IPS DF 19.7 (cell line): ENCODE measurements at places on chromosomes 5 and 9.

DNA sequence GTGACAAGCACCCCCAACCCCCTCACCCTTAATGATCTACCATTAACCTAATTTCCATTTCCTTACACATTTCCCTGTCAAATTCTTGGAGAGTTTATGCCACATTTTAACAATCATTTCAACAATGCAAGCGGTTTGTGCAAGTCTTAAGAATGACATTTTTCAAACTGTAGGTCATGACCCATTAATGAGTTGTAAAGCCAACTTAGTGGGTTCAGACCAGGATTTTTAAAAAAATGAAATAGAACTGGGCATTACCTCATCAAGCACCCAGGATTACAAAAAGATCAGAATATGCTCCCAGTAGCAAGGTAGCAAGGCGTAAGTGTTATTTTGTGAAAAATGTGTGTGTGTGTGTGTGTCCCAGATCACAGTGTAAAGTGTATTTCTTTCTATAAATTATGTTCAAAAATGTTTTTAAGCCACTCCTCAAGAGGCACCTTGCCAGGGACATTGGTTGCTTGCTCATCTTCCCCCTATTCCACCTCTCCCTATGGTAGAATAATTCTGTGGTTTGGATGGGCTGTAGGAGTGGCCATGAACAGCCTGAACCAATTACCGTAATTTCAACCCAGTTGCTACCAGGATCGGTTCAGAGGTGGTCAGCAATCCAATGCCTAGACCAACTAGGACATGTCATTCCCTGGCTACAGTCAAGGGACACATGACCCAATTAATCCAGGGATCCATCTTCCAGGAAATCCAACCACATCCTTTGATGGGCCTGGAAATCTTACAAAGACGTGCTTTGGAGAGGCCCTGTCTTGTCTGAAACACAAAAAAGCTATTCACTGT is 14.4 kb upstream of the TGFBR1 start:
- DNase-seq: no peak

DNA sequence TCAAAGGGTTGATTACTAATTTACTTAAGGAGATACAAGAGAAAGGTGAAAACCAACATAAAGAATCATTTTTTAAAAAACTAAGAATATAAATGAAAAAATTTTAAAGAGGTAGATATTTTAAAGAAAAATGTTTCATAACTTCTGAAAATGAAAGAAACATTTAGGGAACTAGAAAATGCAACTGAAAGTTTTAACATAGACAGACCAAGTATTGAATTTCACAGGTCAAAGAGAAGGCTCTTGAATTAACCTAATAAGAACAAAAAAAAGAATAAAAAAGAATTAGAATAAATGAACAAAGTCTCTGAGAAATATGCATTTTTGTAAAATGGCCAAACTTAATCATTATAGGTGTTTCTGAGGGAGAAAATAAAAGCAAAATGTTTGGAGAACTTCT is 16.1 kb upstream of the FAM174A start:
- no peak for DNase-seq

GRCh38 chr9:35529161-35529823 is 39.4 kb downstream of the RUSC2 start:
- DNase-seq: no peak

DNA sequence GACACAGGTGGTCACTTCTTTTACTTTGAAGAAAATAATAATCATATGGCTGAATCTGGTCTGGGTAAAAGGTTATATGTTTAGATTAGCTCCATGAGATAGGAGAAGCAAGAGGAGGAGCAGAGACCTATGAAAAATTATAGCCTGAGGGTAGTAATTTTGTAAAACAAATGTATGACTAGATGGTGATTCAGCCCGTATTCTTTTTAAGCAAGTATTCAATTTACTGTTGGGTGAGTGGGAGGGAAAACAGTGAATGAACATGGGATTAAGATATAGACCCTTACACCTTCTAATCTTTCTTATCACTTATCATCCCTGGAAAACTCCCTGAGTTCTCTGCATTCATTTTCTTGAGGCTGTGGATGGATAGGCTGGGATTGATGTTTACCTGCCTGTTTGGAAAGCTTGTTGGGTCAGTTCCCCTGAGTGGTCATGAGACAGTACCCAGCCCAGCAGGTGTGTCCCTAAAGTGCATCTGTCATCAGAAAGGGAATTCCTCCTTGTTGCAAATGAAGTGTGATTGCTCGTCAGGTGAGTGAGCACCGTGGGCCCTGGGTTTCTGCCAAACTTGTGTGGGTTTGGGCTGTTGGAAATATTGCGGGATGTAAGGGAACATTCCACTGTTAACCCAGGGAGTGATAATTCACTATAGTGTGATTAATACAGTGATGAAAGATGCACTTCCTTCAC is 101.2 kb upstream of the GDNF start:
- DNase-seq: no peak

DNA sequence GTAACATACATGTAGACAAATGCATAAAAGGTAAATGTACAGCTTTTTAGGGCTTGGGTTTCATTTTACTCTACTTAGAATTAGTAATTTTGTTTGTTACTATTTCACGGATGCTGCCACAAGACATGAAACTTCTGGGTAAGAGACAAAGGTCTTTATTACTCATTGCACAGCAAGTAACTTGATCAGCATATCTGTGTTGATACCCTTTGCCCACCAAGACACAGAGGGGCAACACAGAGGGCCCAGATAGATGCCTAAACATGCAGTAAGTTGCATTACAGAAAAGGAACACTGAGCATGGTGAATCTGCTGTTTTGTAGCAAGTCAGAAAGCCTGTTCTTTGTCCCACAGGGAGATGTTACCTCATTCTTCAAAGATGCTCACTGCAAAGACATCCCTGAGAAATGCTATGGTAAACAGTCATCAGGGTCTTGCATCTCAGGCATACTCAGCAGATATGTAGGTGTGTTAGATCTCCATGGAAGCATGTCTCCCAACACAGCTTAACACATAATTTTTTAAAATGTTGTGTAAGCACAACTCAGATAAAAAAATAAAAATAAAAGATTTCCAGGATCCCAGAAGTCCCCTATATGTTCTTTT is 10.3 kb downstream of the ITGA2 start:
- no peak for DNase-seq

GRCh38 chr5:21820527-21820926 is 1032.6 kb downstream of the CDH12 start:
- no peak for DNase-seq

GRCh38 chr9:91486699-91487497 is 63.3 kb upstream of the NFIL3 start:
- no peak for DNase-seq

DNA sequence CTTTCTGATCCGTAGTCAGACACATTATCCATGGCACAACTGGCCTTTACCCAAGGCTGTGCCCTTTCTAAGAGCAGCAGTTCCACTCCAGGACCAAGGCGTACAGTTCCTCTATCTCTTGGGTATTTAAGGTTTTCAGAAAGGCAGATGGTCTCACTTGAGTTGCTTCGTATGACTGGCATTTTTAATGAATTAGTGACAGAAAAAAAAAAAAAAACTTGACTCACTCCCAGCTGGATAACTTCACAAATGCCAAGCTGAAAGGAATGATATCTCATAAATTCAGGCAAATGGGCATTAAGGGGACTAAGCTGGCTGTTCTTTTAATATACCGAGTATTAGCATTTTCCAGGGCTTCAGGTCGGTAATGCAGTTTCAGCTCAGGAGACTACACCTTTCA is 60.7 kb downstream of the SLC24A2 start:
- no peak for DNase-seq

DNA sequence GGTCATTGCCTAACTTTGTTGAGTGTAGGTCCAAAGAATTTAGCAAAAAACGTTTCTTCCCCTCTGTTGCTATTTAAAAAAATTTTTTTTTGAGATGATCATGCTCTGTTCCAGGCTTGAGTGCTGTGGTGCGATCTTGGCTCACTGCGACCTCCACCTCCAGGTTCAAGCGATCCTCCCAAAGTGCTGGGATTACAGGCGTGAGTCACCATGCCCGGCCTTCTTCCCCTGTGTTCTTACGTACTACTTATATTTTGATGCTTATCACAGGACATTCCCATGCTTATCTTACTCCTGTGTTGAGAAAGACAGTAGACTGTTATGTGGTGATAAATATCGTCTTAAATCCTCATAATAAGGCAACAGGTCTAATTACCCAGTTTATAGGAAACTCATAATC is 2.5 kb downstream of the ACER2 start:
- DNase-seq: no peak

DNA sequence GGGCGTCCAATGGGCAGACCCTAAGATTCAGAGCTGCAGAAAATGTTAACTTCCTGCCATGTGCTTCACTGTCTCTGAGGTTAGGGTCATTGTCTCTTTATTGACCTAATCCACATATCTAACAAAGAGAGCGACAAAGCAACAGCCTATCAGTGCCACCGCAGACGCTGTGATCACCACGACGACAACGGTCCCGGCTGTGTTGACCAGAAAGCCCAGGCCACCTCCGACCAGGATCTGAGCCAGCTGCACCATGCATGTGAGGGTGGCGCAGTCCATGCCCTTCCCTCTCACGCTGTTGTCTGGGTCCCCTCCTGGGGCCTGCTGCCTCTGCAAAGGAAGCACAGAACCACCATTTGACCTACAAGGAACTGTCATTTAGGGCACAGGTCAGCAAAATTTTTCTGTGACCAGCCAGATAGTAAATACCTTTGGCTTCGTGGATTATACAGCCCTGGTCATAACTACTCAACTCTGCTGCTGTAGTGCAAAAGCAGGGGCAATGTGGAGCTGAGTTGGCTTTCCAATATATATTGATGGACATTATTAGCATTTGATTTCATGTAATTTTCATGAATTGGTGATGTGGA is 8.5 kb downstream of the RXFP3 start:
- no peak for DNase-seq

GRCh38 chr5:17432569-17432968 is 65.5 kb upstream of the TAF11L2 start:
- no peak for DNase-seq

DNA sequence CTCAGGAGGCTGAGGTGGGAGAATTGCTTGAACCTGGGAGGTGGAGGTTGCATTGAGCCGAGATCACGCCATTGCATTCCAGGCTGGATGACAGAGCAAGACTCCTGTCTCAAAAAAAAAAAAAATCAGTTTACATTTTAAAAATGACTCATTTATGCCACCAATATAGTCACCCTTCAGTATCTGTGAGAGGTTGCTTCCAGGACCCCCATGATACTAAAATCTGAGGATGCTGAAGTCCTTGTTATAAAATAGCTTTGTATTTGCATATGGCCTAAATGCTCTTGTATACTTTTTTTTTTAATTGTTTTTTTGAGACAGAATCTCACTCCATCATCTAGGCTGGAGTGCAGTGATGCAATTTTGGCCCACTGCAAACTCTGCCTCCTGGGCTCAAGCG is 5.8 kb downstream of the OCLN start:
- DNase-seq: no peak

- DNase-seq: no peak
Measured at GRCh38 chr5:57878301-57878722, 395.7 kb upstream of the ACTBL2 start.

GRCh38 chr5:16384222-16384621 is 81.4 kb downstream of the ZNF622 start:
- no peak for DNase-seq

- DNase-seq: no peak
Measured at GRCh38 chr9:93955111-93955980, at the start of gene BARX1. Gene BARX1 (minus strand): TSS chr9:93955355. CDS start chr9:93955146, 209 bp downstream.

GRCh38 chr5:67063055-67063454 is 133.5 kb downstream of the CD180 start:
- no peak for DNase-seq

DNA sequence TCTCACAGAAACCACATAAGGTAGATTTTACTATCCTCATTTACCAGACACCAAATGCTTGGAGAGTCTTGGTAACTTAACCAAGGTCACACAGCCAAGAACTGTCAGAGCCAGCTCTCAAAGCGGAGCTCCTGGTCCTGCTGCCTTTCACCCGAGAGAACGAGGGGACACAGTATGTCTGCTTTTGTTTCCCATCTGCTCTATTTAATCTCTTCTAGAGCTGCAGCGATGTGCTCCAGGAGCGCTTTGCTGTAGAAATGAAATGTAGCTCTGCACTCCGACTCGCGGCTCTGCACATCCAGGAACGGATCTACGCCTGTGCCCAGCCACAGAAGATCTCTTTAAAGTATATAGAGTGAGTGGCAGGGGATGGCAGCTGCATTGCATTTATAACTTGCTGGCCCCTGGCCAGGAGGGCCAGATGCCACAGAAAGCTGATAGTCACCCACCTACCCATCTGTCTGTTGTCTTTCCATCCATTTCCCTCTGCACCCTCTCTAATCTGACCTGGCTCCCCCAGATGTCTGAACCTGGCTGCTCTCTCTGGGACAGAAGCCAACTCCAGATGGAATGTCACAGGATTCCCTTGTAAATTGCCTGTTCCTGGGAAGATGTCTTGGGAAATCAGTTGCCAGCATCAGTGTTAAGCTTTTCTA is 21.4 kb upstream of the TRMT10B start:
- DNase-seq: no peak
